ENCODE measurements at places on chromosomes 7 and 10.

DNA sequence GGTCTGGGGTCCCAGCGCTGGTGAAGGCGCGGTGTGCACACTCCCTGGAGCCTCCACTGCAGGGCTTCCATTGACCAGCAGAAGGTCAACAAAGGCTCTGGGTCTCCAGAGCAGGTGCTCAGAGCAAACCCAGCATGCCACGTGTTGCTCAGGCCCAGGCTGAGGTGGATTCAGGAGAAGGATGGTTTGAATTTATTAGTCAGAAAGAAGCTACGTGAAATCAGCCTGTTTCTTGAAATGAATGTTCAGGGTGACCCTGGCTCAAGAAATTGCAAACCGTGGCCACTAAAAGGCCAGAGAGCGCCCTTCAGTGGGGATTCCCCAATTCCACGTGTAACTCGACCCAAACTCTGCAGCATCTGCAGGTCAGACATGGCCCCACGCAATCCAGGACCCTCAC lies 82.7 kb upstream of the PFKP start:
- no peak for DNase-seq

DNA sequence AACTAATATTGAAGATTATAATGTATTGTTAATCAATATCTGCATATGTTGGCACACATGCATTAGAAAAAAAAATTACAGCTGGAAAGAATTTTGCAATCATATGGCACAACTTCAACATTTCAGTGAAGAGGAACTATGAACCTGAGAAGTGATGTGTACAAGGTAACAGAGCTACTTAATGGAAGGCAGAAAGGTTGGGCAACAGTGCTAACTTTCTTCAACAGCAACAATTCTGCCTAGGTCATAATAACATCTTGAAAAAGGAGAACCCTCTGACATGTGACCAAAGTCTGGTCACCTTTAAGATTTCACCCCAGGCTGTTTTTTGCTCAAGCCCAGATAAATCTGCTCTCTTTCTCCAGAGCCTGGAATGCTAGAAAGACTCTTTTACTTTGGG lies 47.9 kb upstream of the SKAP2 start:
- DNase-seq, result no peak

DNA sequence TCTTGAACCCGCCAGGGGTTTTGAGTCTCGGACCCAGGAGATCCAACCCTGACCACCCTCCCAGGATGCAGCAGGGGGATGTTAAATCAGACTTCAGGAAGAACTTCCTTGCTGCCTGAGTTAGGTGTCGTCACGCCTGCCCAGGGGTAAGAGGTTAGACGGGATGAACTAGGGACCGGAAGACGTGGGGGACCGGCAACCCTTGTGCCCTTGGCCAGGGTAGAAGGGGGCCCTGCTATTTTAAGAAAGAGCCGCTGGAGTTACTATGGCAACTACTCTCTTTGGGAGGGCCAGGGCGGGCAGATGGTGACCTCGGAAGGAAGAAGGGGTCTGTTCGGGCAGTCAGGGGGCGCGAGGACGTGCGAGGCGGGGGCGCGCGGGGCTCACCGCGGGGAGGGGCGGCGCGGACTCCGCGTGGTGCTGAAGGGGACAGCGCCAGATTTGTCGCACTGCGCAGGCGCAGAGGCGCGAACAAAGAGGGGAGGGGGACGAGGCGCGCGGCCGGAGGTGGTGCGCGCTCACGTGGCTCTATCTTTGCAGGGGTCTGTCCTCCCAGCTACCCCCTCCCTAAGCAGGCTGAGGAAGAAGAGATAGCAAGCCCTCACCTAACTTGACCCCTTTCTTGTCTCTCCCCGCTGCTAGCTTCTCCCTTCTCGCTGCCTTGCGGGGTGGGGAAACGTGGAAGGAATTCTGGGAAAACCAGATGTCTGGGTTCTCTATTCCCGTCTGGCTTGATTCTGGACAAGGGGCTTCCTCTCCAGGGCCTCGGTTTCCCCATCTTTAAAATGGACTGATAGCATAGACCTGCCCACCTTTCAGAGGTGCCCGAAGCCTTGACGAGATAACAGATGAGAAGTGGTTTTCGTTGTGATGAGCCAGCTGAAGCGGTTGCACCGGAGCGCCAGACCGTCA lies 940 bp upstream of the PSD start:
- DNase-seq, result peak; percentile 72

GRCh38 chr10:34313353-34313752 lies 501.7 kb downstream of the PARD3 start:
- DNase-seq, result no peak

DNA sequence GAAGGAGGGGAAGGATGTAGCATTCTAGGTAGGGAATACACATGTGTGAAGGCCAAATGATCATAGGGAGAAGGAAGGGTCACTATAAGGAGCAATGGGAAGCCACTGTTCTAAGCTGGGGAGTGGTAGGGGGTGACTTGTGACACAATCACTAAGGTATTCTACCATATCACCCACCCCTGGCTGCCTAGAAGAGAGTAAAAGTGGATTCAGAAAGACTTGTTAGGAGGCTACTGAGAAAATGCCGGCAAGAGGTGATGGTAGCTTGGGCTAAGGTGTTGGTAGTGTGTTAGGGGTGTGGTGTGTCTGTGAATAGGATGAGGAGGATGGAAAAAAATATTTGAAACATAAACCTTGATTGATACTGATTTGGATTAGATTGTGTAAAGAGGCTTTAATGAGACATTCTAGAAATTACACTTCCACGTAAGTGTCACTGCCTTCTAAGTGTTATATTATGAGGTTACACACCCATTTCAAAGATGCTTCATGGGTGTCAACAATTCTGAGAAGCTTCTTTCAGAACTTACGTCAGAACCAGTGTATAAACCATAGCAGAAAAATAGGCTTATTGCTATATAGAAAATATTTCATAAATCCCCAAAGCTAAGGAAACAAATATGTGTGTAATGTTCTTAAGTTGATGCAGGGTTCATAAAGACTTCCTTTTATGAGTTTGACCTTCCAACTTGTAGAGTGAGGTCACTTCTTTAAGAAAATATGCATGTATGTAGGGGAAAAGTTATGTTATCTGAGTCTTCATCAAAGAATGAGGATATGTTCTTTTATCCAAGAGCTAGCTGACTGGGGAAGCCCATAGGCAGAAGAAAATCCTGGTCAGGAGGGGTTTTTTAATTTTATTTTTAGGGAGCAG lies 5.6 kb upstream of the BPGM start:
- no peak for DNase-seq

- no peak for DNase-seq
These were observed 91.9 kb upstream of the MBL2 start for GRCh38 chr10:52864201-52865106.

DNA sequence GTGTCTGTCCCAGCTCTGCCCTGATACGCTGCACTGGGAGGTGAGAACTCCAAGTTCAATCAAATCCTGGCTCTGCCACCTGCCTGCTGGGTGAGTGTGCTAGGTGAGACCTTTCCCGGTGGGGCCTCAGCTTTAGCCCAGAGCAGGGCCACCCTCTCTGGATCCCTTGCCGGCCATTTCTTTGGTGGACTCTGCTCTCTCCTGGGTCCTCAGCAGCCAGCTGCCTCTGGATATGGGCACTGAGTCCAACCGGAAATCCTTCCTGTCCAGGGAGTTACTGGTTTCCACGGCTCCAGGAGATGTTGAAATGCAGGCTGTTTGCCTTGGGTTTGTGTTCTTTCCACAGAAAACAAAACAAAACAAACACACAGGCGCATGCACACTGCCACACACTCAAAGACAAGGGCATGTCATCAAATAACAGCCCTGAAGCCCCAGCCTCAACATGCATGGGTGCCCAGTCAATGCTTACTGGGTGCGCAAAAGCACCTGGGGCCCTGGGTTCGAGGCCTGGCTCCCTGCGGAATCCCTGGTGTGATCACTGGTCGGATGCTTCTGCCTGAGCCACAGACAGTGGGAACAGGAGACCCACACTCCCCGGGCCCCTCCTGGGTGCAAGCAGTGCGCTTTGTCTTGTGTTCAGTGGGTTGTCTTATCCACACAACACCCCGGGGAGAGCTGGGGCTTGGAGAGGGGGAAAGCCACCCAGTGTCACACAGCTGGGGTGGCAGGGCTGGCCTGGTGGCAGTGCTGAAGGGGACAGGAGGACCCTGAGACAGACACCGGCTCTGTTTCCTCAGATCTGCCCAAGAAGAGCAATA lies 33.1 kb downstream of the PPIF start:
- DNase-seq, result no peak

GRCh38 chr7:157615101-157615817 lies 278.5 kb downstream of the DNAJB6 start:
- peak; percentile 52 for DNase-seq

DNA sequence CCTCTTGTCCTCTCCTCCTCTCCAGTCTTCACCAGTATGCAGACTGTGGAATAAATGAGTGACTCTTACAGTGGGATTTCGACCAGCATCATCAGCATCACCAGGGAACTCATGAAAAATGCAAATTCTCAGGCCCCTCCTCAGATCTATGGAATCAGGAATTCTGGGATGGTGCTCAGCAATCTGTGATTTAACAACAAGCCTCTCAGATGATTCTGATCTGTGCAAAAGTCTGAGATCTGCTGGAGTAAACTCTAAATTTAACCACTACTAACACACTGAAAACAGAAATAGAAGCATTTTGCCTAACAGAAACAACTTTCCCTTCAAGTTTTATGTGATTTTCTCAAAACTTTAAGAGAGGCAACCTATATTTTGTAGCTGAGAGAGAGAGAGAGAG lies 124.8 kb upstream of the FAM3C start:
- DNase-seq, result no peak

- no peak for DNase-seq
These were observed 69.8 kb downstream of the GNAI1 start for GRCh38 chr7:80204454-80204853.
